Epithelial cell of proximal tubule (primary cell): ENCODE measurements at places on chromosomes 4 and X.

- DNase-seq = peak; percentile 45
Measured at GRCh38 chr4:98341309-98341708, 80.1 kb downstream of the RAP1GDS1 start.

- DNase-seq = no peak
Measured at GRCh38 chrX:55008571-55009358, 8.6 kb downstream of the APEX2 start.

DNA sequence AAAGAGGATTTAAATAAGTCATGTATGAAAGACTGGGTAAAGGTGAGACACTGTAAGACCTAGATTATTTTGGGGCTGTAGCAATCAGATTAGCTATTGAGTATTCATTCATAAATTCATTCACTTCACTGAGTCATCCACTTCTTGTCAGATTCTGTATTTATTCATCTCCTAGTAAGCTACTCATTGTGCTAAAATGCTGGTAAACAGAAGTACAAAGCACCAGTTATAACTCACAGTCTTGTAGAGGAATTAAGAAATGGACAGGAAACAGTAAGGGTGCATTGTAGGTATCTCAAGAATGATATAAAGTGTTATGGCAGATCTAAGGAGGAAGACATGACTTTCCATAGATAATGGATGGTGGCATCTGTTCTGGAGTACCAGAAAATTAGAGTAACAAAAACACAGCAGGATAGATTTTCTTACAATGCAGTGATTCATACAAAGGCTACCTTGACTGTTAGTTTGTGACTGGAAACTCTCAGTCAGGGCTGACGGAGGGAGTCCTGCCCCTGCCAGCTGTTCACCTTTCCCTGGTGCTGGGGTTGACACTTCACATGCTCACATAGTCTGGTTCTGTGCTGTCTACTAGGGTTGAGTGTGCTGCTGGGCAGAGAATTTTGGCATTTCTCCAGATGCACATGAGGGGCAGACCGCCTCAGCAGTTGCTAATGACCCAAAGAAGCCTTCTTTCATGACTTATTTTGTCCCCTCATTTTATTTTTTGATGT lies 26.5 kb upstream of the HAND2 start:
- no peak for DNase-seq

GRCh38 chr4:16677001-16677944 lies 221.2 kb downstream of the LDB2 start:
- DNase-seq = no peak

- no peak for DNase-seq
Measured at GRCh38 chr4:156692016-156692415, 279.6 kb downstream of the PDGFC start.

DNA sequence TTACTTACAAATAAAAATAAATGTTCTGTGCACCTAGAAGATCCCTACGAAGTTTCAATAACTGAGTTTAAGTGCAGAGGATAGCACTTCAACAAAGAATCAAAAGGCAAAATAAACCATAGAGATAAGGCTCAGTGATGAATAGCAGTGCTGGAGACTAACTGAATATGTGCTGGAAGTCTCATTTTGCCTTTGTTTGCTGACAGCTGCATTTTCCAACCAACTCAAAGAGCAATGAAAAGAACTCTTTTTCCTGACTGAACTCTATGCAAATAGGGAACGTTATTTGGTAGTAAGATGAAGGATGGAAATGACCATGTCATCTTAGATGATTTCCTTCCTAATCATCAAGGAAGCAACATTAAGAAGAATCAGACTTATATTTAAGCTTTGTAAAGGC lies 32.7 kb upstream of the ADH7 start:
- DNase-seq = no peak

GRCh38 chr4:151736361-151736760 lies 24.4 kb downstream of the GATB start:
- no peak for DNase-seq

- DNase-seq = no peak
Measured at GRCh38 chr4:118754890-118755289, 69.7 kb downstream of the METTL14 start.

GRCh38 chr4:182955411-182955810 lies 38.2 kb upstream of the DCTD start:
- DNase-seq = no peak

- no peak for DNase-seq
Measured at GRCh38 chr4:164484551-164484950, 269.4 kb upstream of the SMIM31 start.

DNA sequence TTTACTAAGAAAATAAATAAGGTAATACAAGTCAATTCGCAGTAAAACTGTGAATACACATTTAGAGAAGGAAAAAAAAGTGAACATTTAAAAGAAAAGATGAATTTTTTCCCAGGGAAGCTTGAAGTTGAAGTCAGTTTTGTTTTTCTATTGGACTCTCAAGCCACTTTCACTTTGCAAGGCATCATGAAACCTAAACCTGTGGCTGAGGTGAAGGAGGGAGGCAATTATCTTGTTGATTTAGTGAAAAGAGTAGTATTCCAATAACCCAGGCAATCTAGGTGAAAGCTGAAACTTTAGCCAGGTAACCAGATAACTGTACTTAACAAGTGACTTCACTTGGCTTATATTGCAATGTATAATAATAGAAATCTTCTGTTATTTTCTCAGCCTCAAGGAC lies 138.6 kb downstream of the HDX start:
- DNase-seq = no peak

DNA sequence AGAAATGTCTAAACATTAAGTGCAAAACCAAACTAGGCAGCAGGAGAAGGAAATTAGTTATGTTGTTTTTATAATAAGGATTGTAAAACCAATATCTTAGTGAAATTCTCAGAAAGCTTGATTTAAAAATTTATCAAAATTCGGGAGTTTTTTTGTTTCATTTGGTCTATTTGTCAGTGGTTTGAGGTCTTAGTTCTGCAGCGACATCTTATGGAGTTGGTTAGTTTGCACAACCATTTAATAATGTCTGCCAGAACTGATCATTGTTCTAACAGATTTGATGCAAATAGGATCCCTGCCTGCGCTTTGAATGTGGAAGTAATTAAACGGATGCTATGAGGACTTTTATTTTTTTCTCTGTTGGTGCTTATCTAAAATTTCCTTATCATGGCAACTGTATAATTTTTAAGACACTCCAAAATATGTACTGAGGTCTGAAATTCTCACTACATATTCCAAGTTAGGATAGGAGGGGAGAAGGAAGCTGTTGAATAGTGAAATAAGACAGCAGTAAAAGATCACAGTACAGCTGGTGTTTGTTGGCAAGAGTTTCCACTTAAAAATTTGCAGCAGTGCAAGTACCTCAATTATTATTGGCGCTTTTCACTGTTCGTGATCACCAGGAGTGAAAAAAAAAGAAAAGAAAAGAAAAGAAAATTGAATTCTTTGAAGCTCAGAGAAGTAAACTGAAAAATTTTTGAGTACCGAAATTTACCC lies 2521.4 kb downstream of the ARAP2 start:
- no peak for DNase-seq

- no peak for DNase-seq
Measured at GRCh38 chr4:98528882-98529281, 129.5 kb downstream of the TSPAN5 start.

GRCh38 chrX:67953658-67954057 lies 409.8 kb downstream of the AR start:
- DNase-seq = no peak

- DNase-seq = no peak
Measured at GRCh38 chrX:15947648-15948317, 93.2 kb upstream of the AP1S2 start.

DNA sequence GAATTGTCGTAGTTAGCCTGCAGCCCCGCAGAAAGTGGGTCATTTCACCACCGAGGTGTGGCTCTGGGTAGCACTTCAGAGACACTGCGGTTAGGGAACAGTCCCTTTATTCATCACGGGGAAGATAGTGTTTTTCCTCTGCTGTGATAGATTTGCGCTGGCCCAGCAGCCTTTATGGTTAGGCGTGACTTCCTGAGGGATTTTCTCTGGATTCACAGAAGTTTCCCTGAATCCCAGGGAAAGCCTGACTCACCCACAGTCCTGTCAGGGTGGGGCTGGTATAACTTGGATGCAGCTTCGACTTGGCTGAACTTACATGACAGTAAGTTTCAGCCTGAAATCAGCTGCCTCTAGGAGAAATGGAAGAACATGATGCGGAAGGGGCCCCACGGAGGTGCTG lies 196.3 kb upstream of the HHIP start:
- no peak for DNase-seq

DNA sequence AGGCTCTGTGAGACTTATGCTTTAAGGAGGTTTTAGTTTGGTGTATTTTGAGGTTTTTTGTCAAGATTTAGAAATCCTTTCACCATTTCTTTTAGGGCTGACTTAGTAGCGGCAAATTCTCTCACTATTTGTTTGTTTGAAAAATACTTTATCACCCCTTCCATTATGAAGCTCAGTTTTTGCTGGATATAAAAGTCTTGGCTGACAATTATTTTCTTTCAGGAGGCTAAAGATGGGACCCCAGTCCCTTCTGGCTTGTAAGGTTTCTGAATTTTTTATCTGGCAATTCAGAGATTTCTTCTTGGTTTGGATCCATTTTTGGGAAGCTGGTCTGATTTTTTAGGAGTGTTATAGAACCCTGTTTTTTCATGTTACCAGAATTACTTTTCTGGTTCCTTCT lies 88.5 kb downstream of the ACTRT1 start:
- DNase-seq = no peak

- no peak for DNase-seq
Measured at GRCh38 chr4:77170926-77171325, 13.9 kb downstream of the CCNG2 start.

GRCh38 chr4:150242820-150243458 lies 164.7 kb downstream of the DCLK2 start:
- DNase-seq = no peak

- no peak for DNase-seq
Measured at GRCh38 chr4:134365852-134366251, 164.3 kb upstream of the PABPC4L start.

DNA sequence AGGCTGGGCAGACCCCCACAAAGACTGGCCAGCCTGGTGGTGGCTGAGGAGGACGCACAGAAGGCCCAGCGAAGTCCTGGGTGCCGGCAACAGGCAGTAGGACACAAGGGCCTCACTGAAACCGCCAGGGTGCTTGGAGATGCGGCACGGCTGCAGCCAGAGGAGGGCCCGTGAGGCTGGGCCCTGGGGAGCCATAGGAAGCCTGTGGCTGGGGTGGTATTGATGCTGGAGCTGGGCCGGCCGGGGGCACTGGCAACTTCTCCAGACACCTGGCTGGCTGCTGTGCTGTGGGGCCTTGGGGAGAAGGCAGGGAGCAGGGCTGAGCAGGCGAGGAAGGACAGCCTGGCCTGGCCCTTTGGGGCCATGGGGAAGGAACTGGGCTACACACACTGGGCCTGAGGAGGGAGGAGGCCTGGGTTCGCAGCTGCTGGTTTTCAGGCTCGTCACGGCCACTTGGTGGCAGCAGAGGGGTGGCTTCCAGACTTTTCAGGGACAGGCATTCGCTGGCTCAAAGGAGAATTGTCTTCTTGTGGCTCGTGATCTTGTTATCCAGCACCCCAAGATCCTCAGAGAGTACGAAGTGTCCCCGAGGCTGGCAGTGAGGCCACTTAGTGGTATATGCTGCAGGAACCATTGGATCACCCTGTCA lies 37.2 kb downstream of the ATP2B3 start:
- no peak for DNase-seq

DNA sequence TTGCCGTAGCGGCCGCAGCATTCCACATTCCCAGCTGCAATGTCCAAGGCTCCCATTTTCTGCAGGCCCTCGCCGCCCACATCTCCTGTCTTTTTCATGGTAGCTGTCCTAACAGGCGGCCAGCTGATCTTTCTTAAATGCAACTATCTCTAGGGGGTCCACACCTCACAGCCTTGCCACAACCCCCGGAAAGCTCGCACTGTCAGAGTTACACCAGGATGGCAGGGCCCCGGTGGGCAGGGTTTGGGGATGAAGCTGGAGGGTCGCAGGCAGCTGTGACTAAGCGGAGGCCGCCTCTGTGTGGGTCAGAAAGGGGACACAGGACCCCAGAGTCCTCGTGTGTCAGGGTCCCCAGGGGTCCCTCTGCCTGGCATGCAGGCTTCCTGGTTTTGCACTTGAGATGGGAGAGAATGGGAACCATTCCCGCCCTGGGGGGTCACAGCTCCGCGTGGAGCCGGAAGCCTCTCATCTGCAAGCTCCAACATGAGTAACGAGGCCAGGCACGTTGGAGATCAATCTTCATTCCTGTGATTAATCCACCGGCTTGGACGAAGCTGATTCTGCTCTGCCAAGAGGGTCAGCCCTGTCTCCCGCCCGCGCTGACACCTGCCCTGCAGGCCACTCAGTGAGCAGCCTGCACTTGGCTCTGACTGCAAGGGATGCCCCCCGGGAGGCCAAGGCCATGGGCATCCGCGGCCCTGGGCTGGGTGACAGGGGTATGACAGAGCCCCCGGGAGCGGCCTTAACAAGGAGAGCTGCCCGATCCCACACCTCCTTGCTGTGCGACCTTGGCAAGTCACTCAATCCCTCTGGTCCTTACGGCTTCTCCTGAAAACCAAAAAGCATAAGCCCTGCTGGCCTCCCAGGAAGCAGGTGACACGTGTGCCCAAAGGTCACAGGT lies 97.9 kb downstream of the ADRA2C start:
- no peak for DNase-seq

DNA sequence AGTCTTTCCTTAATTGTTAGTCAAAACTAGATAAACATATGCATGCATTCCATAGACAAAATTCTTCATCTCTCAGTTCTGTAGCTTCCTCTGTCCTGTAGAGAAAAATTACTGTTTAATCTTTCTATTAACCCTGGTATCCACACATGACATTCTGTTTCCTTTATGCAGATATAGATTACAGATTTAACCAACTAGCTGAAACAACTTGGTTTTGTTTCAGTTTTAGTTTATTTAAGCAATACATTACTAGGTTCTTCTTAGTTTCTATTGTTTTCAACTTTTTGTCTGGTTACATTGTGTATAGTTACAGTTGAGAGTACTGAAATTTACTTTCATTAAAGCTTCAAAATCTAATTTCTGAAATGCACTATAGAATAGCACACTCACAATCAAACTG lies 933.9 kb upstream of the EPHA5 start:
- DNase-seq = no peak

GRCh38 chr4:128163177-128164117 lies 102.3 kb downstream of the LARP1B start:
- peak; percentile 63 for DNase-seq

- DNase-seq = no peak
Measured at GRCh38 chrX:121802881-121803412, 755.5 kb downstream of the GLUD2 start.

DNA sequence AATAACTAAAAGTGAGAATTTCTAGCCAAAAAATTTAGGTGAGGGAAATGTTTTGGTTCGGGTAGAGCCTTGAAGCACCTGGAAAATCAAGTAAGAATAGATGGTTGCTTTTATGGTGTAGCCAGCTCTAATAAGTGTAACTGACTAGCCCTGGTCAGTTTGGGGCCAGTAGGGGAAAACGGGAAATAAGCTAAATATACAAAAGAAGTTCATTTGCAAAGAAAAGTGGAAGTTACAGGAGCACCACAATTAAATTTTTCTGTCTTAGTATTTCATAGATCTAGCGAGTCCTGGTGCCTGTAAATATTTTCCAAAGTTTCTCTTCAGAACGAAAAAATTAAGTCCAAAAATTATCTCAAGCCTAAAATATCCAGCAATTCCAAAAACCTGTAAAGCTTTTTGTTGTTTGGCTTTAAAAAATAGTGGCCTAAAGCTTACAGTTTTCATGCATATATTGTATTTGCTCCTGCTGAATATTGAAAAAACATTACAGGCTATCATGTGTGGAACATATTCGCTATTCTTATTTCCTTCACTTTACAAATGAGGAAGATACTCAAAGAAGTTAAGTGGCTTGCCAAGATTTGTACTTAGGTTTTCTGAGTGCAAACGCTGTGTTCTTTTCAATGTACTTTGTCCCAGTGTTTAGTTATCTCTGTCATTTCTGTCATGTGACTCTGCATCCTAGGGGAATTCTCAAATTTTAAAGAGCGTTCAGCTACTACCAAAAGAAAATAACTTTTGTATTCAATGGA lies 7.3 kb upstream of the PTPN13 start:
- no peak for DNase-seq
